ENCODE measurements at places on chromosomes 7 and 10.

- no peak for DNase-seq
Measured at GRCh38 chr10:68572151-68572550, 12.0 kb downstream of the TET1 start.

DNA sequence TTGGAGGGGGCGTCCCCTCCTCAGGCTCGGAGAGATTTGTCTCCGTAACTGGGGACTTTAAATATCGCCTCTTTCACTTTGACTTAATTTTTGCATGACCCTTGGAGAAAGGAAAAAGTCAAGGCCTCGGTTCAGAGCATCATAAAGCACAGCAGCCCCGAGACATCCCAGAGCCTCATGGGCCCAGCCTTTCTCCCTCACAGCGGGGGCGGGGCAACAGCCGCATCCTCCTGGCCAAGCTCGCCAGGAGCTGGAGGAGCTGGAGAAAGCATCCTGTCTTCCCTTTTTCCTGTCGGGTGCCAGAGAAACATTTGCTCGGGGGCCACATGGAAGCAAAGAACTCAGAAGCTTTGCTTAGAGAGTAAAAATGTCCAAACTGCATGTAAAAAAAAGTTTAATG, 43.6 kb upstream of the DPYSL4 start:
- no peak for DNase-seq

GRCh38 chr7:1545417-1546246, 10.4 kb downstream of the TMEM184A start:
- DNase-seq, result no peak

DNA sequence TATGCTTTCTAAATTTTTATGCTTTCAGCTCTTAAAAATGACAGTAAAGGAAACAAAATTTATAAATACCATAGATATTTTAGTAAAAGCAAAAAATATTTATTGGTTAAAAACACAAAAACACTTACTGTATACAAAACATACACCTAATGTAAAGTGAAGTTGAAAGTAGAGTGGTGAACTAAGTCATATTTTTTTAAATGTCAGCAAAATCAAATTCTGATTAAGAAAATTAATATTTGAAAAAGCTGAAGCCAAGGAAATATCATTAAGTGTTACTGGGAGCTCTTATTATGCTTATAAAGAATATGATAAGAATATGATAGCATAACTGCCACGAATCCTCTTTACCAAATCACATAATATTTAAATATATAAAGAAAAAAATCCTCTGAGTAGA, 65.3 kb upstream of the PLXDC2 start:
- no peak for DNase-seq

DNA sequence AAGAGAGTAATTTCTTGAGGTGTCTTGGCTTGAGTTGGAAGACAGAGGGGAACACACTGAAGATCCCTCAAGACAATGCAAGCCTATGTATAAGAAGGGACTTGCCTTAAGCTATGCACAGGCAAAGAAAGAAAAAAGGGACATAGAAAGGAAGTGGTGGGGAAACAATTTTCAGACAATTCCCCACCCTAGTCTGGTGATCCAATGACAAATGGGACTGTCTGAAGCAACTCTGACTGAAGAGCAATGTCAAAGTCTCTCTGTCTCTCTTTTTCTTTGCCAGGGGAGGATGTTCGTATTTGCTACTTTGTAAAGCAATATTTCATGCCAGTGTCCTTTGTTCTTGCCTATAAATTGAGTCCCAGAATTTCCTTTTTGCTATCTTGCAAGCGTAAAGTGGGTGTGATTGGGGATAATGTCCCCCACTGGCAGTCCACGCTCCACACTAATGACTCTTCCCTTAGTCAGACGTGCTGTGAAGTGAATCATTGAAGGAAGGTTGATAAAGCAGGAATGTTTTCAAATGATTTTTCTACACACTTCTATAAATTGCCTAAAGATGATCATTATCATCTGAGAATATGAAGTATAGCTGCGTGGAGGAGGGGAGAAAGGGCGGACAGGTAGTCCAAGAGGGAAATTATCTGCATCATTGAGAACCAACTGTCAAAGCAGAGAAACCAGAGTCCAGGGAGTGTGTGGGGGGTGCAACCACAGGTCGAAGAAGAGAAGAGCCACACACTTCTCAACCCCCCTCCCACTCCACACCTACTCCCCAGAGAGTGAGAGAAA, 243.8 kb upstream of the ETV1 start:
- DNase-seq, result no peak

DNA sequence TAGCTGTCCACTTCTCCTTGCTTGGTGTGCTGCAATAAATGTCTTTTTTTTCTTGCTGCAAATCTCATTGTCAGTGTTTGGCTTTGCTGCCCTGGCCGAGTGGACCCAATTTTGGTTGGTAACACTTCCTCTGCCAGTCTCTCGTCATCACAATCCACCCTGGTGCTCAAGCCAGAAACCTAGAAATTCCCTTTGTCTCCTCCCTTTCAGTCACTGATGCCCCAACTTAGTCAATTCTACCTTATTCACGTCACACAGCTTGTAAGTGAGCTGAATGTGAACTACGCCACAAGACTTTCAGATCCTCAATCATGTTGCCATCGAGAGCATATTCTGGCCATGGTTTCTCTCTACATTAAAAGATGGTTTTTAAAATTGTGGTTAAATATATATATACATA, 13.0 kb upstream of the FRA10AC1 start:
- no peak for DNase-seq

- DNase-seq, result no peak
Measured at GRCh38 chr10:71473671-71474599, 77.2 kb downstream of the CDH23 start.

DNA sequence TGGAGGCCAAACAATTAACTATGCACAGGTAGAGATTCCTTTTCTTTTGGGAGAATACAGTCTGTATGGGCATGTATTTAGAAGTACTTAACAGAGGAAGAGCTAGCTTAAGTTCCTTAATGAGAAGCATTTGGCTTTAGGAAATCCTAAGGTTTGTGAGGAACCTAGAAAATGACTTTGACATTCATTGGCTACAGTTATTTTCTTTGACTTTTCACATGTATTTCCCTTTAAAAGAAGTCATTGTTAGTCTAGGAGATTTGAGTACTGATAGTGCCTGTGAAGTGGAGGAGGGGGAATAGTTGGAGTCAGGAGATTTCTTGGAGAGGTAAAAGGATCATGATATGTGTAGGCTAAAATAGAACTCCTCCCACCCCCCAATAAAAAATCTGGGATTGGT, 3.6 kb downstream of the HELLS start:
- DNase-seq, result no peak

DNA sequence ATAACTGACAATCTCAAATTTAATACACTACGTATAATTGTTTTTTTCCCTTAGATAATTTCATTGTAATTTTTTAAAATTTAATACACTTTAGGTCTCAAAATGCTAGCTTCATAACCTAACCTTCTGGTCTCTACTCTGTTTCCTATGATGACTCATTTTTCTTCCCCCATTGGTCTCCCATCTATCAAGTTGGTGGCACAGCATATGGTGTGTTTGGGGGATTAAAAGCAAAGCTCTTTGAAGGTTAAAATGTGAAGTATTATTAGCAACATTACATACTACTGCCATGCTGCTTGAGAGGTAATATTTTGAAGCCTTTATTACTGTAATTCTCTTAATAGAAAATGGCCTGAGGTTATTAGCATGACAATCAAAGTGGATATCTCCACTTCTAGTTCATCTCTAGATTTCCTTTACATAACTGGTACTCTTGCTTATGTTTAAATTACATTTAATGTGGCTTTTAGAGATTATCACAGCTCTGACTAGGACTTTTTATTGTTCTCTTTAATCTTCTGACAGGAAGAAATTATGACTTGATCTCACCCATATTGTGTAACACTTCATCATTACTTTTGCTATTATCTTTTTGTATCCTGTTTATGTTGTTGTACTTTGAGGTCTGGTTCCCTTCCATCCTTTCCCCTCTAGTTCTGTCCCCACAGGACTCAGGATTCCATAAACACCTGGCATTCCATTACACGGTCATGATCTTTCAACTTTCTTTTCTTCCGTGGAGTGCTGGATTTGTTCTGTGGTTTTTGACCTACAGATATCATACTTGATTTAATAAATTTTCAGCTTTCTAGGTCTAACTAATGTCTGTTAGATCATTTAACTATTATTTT, 185.1 kb downstream of the SEMA3D start:
- DNase-seq, result no peak

DNA sequence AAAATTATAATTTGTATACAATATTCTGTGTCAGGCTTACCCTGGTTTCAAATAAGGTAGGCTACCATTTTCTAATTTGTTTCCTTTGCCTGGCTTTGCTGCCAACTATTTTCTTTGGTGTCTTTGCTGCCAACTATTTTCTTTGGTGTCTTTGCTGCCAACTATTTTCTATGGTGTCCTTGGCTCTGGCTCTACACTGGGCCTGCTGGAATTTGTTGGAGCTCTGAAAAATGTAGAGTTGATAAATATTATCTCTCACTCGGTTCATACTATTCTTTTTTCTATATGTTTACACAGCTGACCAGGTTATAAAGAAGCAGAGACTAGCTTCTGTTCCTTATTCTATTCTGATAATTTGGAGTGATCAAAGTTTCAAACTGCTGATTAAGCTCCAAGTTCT, 768.0 kb upstream of the PHF14 start:
- no peak for DNase-seq

- no peak for DNase-seq
Measured at GRCh38 chr7:31466036-31466435, 47.9 kb upstream of the ITPRID1 start.

GRCh38 chr7:22826593-22826992, 3.9 kb upstream of the TOMM7 start:
- DNase-seq, result no peak

- DNase-seq, result no peak
Measured at GRCh38 chr10:11236234-11236633, 218.6 kb downstream of the CELF2 start.

DNA sequence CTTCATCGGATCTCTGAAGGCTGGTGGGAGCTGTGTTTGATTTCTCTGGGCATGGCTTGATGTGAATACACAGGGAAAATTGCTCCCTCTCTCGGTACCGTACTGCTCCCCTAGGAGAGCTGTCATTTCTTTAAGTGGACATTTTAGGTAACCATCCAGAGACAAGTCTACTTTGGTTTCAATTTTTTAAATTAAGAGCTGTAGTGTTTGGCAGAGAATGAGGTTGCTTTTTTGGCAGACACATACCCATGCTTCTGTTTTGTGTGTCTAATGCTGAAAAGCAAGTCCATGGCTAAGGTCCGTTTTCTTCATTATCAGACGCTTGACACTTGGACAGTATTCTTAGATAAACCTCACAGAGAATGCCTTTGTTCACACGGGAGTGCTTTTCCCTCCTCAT, 61.3 kb upstream of the TRIL start:
- DNase-seq, result no peak

DNA sequence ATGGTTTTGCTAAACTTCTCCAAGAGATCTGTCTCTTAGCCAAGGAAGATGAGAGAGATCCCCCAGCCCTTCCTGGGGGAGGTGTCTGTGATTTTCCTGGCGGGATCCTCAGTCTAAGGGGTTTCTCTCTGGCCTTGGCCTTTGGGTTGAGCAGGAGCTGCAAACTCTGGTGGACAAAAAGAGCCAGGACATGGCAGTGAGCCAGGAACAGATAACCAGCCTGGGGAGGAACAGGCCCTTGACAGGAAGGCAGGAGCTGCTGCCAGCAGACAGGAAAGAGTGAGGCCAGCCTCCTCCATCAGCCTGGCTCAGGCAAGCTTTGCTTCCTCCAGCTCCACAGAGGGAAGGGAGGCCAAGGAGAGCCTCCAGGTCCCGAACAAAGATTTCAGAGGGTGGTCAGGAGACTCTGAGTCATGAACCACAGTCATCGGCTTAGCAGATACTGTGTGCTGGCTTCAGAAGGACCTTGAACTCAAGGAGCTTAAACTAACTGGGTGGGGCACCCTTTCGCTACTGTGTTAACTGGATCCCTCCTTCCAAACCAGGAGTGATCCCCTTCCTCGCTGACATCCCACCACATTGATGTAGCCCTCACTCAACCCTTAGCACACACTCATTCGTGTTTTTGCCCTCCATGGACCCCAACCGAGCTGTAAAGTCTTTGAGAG, 34.7 kb downstream of the DDIT4 start:
- DNase-seq, result no peak

DNA sequence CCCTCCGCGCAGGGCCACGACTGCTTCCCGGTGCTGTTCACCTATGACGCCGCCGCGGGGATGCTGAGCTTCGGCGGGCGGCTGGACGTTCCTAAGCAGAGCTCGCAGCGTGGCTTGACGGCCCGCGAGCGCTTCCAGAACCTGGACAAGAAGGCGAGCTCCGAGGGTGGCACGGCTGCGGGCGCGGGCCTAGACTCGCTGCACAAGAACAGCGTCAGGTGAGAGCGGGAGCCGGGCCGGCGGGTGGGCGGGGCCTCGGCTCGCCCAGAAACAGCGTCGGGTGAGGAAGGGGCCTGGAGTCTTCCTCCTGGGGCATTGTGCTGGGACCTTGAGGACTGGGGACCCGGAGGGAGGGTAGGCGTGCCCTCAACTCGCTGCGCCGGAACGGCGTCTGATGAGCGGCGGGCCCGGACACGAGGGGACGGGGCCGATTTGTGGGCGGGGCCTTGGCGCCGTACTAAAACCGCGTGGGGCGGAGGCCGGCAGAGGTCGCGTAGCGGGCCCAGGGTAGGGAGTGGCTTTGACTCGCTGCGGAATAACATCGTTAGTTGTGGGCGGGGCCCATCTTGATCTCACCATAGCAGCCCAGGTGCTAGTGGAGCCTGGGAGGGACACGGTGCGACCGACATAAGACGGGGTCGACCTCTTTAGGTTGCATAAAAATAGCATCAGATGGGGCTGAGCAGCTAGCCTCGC, 15.6 kb downstream of the PDAP1 start:
- peak; percentile 87 for DNase-seq

DNA sequence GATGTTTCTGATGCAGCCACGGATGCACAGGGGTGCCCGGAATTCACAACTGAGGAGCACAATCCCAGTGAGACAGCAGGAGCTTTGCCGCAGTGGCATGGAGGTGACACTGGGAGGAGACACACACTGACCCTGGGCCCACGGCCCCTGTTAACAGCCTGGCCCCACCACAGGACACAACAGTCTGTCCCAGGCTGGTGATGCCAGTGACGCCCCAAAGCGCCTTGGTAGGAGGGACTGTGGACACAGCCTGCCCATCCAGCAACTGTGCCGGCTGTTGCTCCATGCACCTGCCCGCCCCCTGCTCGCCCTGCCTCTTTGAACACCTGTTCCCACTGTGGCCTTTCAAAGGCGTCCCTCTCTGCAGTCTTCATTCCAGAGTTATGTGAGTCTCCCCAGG, 49.8 kb downstream of the KLF6 start:
- no peak for DNase-seq

All from activated T-cell treated with anti-CD3 and anti-CD28 coated beads, Interleukin-2, amount 50 U/mL, for 1 hour (primary cell).